Nephron progenitor cell (in vitro differentiated cells): ENCODE measurements at places on chromosomes 12 and 14.

DNA sequence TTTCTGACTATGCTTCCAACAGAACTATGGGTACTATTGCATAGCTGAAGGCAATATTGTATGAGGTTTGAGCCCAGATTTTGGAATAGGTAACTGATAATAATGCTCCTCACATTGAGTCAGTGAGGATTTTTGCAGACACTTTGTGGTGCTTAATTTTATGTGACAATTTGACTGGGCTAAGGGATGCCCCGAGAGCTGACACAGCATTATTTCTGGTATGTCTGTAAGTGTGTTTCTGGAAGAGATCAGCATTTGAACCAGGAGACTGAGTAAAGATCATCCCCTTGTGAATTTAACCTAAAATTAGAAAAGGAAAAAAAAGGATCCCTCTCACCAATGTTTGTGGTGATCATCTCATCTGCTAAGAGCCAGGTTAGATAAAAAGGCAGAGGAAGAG is 404.9 kb downstream of the AEBP2 start:
- no peak for DNase-seq

- peak; percentile 19 for DNase-seq
Observed at GRCh38 chr12:4197922-4198763, 75.4 kb upstream of the CCND2 start.

- no peak for DNase-seq
Observed at GRCh38 chr12:61821381-61821780, 438.8 kb upstream of the USP15 start.

DNA sequence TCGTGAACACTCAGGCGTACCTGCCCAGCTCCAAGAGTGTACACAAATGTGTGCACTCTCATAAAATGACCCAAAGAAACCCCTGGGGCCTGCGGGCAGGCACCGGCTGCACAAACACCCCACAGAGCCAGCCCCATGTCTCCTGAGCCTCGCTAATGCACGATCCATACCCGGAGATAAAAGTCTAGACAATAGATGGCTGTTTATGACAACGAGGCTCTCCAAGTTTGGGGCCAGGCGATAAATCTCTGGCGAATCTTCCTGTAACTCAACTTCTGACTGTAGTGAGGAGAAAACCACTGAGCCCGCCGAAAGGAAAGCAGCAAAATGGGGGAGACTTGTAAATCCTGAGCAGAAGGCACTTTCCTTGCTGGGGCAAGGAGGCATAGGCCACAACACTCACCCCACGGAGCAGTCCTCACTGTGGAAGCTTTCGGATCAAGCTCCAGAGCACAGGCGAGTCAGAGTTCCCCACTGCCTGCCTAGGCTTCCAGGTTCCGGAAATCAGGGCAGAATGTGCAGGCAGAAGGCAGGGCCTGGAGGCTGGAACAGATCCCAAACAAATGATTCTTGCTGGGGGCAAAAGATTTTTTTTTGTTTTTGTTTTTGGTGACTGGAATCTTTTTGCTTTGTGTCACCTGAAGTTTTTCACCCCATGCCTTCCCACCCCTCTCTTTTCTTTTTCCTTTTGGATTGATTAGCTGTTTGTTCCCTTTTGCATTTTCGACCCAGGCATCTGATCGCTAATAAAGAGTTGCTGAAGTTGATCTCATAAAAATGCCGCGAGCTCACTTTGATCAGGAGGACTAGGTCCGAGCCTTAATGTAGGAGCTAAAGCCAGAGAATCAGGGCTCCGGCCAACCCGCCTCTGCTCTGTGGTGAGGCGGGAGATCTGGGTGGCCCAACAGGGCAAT is 4.5 kb upstream of the HOXC11 start:
- no peak for DNase-seq

GRCh38 chr14:104395941-104396681 is 183.5 kb upstream of the C14orf180 start:
- DNase-seq, result no peak

GRCh38 chr12:62673028-62673815 is 206.6 kb downstream of the MON2 start:
- no peak for DNase-seq

GRCh38 chr12:13597166-13597565 is 384.2 kb downstream of the GRIN2B start:
- no peak for DNase-seq

GRCh38 chr14:52348279-52348678 is 34.2 kb downstream of the PTGER2 start:
- no peak for DNase-seq

- no peak for DNase-seq
Observed at GRCh38 chr12:57590479-57590863, 521 bp upstream of the PIP4K2C start.

DNA sequence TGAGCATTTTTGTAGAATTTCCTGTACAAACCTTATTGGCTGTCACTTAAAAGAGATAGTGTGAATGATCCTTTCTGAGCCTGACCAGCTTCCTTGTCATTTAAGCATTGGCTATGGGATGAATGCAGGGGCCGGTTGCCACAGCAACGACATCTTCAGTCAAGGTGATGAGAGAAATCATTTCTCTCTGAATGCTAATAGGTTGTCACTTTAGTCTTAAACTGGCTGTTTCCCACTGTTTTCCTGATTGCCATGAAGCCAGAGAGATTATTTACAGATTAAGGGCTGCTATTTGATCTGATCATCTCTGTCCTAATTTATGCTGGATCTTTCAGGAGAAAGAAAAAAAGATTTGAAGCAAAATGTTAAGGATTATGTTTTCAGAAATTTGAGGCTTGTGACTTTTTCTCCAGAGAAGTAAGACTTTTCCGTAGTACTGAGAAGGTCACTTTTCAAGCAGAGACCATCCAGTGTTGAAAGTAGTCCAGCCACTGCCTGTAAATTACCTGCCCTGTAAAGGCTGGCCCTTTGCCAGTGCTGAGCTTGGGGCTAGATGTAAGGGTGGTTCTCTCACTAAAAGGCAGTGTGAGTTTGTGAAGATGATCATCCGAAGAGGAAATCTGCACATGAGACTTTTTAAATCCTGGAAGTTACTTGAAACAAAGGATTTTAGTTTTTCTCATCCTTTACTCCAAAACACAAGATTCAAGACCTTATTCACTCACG is 235.6 kb downstream of the DACT1 start:
- no peak for DNase-seq

- no peak for DNase-seq
Observed at GRCh38 chr14:21258889-21259787, 10.1 kb downstream of the HNRNPC start.

DNA sequence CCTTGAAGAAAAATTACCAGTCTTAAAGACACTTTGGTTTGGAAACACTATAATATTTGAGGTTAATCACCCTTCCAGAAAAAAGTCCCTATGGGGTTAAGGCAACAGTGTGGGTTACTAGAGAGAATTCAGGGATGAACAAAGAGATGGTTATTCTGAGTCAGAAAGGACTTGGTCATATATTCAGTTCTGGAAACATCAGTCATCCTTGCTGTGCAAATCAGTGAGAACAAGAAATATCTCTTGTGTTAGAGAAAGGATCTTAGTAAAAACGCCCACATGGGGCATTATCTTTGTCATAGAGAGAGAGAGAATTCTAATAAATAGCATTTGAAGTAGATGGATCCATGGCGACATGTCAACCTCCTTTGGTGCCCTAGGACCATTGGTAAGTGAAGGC is 59.4 kb upstream of the E2F7 start:
- no peak for DNase-seq

- DNase-seq, result no peak
Observed at GRCh38 chr12:63294327-63294632, 143.3 kb upstream of the AVPR1A start.

- no peak for DNase-seq
Observed at GRCh38 chr12:27013611-27014084, 536 bp downstream of the TM7SF3 start.

DNA sequence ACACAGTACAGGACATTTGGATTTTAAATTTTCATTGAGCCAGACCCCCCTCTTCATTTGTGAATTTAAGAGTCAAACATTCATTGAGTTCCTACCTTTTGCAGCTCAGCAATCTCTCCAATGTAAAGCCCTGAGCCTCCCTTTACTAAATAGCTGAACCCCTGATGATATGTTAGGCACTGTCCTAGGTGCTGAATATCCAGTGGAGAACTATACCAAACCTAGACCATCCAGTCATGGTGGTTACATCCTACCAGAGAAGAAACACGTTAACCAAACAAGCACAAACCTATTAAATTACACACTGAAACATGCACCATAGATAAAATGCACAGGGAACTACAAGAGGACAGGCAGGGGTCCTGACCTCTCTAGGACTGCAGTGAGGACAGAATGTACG is 1585.3 kb upstream of the TMEM132C start:
- no peak for DNase-seq

GRCh38 chr14:28344381-28344780 is 422.2 kb upstream of the FOXG1 start:
- DNase-seq, result no peak

DNA sequence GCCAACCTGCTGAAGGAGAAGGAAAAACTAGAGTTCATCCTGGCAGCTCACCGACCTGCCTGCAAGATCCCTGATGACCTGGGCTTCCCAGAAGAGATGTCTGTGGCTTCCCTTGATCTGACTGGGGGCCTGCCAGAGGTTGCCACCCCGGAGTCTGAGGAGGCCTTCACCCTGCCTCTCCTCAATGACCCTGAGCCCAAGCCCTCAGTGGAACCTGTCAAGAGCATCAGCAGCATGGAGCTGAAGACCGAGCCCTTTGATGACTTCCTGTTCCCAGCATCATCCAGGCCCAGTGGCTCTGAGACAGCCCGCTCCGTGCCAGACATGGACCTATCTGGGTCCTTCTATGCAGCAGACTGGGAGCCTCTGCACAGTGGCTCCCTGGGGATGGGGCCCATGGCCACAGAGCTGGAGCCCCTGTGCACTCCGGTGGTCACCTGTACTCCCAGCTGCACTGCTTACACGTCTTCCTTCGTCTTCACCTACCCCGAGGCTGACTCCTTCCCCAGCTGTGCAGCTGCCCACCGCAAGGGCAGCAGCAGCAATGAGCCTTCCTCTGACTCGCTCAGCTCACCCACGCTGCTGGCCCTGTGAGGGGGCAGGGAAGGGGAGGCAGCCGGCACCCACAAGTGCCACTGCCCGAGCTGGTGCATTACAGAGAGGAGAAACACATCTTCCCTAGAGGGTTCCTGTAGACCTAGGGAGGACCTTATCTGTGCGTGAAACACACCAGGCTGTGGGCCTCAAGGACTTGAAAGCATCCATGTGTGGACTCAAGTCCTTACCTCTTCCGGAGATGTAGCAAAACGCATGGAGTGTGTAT is 2.4 kb downstream of the FOS start:
- no peak for DNase-seq

GRCh38 chr14:60051721-60052221 is 40.0 kb upstream of the PCNX4 start:
- no peak for DNase-seq

GRCh38 chr12:132818562-132818961 is 10.1 kb downstream of the GOLGA3 start:
- no peak for DNase-seq

DNA sequence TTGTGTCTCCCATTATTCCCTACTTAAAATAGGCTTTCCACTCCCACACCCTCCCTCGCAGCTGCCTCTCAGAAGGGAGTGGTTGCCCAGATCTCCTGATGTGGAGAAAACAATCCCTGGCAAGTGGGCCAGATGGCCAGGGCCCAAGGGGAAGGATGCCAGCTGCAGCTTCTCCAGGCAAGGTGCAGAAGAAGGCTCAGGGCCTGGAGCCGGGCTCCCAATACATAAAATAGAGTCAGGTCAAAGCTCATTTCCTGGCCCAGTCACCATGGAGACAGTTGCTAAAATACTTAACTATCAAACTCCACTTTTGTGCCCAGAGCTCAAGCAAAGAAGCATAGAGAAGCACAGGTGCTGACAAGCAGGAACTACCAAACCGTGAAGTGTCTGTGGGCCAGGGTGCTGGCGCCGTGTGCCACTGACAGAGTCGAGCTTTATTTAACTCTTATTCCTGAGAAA is 45.7 kb upstream of the ITPR2 start:
- no peak for DNase-seq

DNA sequence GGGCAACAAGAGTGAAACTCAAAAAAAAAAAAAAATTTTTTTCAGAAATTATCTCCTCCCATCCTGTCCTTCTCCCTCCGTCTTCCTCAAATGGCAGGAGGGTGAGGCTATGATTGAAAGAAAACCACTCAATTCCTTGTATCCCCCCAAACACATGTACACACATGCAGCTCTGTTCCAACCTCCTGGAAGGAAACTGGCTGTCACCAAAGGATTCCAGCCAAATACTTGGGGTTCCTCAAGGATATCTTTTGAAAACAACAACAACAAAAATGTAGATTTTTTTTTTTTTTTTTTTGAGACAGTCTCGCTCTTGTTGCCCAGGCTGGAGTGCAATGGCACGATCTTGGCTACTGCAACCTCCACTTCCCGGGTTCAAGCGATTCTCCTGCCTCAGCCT is 46.8 kb upstream of the VASH1 start:
- no peak for DNase-seq

DNA sequence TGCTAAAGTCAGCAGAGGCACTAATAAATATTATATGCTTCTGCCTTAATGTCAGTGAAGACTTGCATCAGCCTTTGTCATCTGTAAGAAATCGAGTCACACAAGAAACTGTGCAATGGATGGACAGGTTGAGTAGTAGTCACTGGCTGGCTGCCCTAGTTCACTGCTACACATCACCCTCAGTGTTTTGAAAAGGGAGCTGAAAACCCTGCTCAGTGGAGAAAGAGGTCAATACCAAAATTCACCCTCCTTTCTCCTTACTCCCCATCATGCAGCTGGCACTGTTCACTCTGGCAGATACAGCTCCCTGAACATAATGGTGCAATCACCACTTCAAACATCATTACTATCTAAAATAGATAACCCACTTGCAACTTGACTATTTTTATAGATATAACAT is 6.6 kb downstream of the ANKS1B start:
- DNase-seq, result no peak

GRCh38 chr12:48164451-48164850 is 7.1 kb upstream of the ASB8 start:
- no peak for DNase-seq

GRCh38 chr14:91858536-91859275 is 8.6 kb downstream of the TC2N start:
- no peak for DNase-seq

DNA sequence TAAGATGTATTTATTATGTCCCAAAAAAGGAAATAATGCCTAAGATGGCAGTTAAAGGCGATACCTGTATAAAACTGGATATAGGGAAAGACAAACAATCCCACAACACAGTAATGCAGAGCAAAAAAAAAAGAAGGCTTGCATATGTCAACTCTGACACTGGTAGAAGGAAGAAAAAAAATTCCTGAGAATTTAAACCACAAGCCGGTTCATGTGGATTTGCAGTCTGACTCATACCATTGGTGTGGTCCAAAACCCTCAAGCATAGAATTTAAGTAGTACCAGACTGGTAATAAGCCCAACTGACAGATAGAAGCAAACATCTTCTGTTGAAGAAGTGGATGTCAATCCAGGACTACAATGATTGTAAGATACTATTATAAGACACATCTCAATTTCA is 7.2 kb downstream of the DNAI7 start:
- no peak for DNase-seq

DNA sequence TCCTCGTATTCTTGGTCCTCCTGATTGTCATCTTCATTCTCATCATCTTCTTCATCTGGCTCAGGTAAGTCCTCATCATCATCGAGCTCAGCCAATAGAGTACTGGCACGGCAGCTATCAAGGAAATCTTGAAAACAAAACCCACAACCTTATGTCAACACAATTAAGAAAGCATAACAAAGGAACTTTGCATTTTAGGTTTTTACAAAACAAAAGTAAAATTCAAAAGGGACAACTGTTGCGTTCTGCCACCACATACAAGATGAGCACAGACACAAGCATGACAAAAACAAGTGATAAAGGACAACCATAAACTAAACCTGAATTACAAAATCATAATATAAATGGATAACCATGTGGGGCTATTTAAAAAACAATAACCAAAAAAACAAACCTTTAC is 84.7 kb downstream of the HECTD1 start:
- DNase-seq, result no peak

- DNase-seq, result no peak
Observed at GRCh38 chr14:77638771-77639171, 22.3 kb upstream of the SPTLC2 start.
